ENCODE measurements at places on chromosomes 6 and 20.

DNA sequence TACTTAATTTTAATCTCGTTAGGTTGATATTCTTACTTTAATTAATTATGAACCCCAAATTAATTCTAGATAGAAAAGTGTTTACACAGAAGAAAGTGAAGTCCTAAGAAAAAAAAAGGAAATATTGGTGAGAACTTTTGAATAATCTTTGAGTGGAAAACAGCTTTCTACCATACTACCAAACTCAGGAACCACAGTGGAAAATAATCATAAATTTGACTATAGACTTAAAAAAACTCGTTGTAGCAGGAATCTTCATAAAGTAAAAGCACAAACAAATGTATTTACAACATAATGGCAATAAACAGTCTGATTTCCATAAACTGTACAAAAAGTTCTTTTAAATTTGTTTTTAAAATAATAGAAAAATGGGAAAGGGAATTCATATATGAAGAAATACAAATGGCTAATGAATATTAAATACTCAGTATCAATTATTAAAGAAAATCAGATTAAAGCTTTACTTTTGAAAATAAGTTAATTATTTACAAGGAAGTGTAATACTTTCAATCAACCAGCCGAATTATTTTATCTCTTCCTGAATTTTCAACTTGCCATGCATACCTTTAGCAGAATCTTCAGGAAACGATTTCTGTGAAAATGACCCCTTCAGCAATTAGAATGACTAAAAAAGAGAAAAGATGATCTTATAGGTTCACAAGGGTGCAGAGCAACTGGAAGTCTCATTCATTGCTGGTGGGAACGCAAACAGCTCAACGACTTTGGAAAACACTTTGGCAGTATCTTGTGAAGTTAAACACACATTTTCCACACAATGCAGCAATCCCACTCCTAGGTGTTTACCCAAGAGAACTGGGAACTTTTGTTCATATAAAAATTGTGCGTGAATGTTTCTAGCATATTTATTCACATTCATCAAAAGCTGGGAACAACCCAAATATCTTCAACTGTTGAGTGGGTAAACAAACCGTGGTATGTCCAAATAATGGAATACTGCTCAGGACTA lies 38.5 kb upstream of the BMP6 start:
- no peaks in the 10 kb centered on the region for H3K4me1 ChIP-seq
- DNase-seq, result no peak
- H3K27ac ChIP-seq, result no peak overlapping the region
- H3K4me3 ChIP-seq, result no peak overlapping the region
- H3K27me3 ChIP-seq, result peaks cover 19% of the 10 kb centered on the region

DNA sequence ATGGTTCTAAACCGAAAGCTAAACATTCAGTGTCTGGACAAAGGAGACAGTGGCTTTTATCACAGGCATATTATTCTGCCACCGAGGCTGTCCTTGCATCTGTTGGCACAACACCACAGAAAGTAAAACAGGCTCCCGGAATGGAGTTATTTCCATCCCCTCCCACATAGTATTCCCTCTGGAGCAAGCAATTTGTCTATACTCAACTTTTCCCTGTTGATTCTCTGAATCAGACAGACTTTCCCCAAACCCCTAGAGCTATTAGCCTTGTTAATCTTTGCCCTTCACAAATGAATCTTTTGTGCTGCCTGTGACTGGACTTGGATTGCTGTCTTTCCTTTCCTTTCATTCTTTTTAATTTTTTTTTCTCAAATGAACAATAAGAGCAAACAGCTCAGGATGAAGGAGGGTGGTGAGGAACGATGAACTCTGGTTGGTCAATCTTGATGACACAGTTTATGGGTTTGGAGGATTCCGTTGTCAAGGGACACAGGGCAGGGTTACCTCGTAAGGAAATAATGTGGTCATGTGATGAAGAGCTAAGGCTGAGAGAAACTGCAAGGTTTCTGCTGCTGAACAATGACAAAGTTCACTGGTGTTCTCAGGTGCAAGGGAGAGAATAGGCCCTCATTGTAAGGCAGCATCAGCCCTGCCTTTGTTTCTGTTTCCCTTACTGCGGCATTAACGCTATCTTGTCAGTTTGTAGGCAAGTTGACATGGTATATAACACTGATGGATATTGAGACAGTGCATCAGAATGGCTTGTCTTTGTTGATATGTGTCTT lies 275.0 kb upstream of the BMP2 start:
- no peaks in the 10 kb centered on the region for H3K4me1 ChIP-seq
- no peak overlapping the region for H3K4me3 ChIP-seq
- no peak overlapping the region for H3K27ac ChIP-seq
- H3K27me3 ChIP-seq, result no peaks in the 10 kb centered on the region
- no peak for DNase-seq

GRCh38 chr20:47196091-47197081 lies 160.1 kb downstream of the ZMYND8 start:
- H3K36me3 ChIP-seq, result no peaks in the 10 kb centered on the region
- no peak overlapping the region for H3K27ac ChIP-seq
- peak; percentile 84 for DNase-seq
- H3K27me3 ChIP-seq, result peaks cover 5% of the 10 kb centered on the region
- no peak overlapping the region for H3K4me3 ChIP-seq

DNA sequence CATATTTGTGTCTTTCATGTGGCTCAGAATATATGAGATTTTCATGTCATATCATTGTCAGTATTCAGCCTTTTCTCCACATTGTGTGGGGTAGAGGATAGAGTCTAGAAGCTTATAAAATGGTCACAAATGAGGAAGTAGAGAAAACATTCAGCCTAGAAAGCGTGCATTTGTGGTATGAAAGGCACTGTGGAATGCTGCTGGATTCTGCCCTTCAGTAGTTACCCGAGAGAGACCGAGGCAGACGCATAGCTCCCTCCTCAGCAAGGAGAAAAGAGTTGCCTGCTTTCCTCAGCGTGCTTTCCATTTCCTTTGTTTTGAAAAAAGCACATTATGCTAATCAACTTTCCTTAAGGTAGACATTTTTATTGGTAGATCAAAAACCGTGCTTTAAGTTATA lies 28.7 kb downstream of the MYB start:
- peak overlapping the region; percentile 28 for H3K4me3 ChIP-seq
- no peaks in the 10 kb centered on the region for H3K27me3 ChIP-seq

DNA sequence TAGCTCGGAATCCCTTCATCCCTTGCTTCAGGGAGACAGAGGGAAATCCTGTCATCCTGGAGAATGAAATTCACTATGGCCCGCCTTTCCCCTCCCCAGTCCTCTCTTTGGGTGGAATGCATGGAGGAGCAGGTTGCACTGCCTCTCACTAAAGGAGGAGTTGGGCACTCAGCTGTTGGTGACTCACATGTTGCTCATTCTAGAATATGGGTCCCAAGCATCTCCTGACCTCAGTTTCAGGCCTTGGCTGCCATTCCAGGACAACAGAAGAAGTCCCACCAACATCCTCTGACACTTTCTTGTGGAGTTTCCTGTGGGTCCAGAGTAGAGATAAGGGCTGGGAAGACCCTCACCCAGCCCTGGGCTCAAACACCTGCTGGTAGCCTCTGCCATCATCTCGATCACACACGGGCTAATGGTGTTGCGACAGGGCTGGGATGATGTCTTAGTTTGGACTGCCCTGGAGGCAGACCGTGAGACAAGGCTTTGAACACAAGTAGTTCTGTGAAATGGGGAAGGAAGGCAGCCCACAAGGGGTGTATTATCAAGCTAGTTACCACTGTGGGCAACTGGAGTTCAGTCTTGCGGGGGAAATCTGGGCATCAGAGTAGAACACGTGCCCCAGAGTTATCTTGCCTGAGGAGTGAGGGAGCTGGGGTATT lies 52.4 kb upstream of the RNF24 start:
- no peak overlapping the region for H3K4me3 ChIP-seq
- H3K36me3 ChIP-seq, result no peaks in the 10 kb centered on the region
- H3K27ac ChIP-seq, result no peak overlapping the region
- peaks cover 3% of the 10 kb centered on the region for H3K27me3 ChIP-seq
- H3K4me1 ChIP-seq, result peaks cover 21% of the 10 kb centered on the region
- DNase-seq, result no peak

DNA sequence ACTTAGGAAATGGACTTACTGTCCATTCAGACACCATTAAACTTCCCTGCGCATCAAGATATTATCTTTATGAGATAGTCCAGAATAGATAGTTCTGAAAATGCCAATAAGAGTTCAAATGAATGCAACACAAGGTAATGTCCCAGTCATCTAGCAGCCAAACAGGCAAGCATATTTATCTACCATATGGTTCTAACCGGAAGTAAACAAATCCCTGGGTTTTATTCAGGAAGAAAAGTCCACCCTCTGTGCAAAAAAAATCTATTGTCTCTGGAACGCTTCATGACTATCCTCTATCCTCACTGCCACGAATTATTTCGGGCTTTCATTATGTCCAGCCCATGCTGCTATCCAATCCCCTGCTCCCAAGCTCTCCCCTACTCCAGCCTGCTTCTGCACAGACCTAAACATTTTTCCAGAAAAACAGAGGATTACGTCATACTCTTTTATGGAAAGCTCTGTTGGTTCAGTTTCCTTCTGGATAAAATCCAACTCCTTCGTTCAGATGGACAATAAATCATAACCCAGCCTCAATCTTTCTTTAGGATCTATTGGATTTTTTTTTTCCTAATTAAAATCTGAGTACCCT lies 11.4 kb downstream of the PPIL6 start:
- DNase-seq, result no peak
- H3K27ac ChIP-seq, result no peak overlapping the region
- peaks cover 9% of the 10 kb centered on the region for H3K27me3 ChIP-seq
- H3K36me3 ChIP-seq, result no peaks in the 10 kb centered on the region
- H3K4me3 ChIP-seq, result no peak overlapping the region
- H3K4me1 ChIP-seq, result no peaks in the 10 kb centered on the region

DNA sequence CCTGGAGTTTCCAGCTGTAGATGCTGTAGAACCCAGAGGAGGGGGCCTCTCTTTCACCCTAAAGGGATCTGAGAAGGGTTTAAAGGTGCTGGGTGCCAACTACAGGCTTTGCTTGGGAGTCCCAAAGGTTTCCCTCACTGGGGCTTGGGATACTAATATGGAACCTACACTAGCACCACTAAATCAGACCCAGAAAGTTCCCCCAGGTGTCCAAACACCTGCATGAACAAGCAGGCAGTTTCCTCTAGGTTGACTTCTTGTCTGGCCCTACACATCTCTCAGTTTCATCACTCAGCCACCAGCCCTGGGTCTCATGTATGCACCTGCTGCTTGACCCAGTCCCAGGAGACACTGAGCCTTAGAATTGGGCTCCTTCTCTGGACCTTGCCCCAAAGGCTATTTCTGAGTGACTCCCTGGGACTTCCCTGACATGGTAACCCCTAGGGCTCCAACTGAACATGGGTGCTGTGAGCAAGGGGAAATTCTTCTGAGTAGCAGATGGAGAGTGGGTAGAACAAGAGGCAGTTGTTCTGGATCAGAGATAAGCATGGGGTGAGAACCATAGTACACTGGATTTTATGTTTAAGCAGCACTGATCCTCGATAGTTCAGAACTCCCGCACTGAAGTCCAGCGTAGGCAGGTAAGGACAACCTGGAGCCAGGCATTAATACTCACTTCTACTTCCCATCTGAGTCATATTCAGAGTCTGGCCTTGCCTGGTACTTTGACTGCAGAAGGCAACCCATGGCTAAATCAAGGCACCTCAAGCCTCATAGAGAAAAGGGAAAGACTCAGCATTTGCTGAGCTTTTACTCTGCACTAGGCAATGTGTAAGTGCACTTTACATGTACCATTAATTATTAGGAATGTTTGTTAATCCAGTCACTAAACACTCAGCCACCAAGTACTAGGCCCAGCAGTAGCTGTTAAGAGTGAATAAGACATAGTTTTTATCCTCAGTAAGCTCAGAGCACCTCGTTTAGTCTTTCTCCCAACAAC lies 16.8 kb downstream of the BCL2L1 start:
- H3K4me1 ChIP-seq, result peaks cover 66% of the 10 kb centered on the region
- no peak overlapping the region for H3K4me3 ChIP-seq
- peak overlapping the region; percentile 60 for H3K27ac ChIP-seq
- no peaks in the 10 kb centered on the region for H3K27me3 ChIP-seq
- H3K36me3 ChIP-seq, result peaks cover 69% of the 10 kb centered on the region

DNA sequence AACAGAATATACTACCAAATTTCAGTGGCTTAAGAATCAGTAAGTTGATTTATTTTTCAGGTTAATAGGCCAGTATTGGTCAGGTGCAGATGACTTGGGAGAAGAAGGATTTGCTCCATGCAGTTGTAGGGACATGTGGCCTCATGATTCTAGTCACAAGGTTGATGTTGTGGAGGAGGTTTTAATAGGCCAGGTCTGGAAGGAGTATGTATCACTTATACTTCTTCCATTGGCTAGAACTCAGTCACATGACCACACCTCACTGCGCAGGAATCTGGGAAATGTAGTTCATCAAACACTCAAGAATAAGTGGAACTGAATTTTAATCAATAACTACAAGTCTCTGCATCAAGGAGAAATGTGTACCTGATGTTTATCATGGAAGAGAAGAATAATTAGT lies 281.5 kb upstream of the QKI start:
- H3K36me3 ChIP-seq, result no peaks in the 10 kb centered on the region
- no peak overlapping the region for H3K27ac ChIP-seq
- no peak for DNase-seq
- H3K4me3 ChIP-seq, result no peak overlapping the region
- H3K27me3 ChIP-seq, result no peaks in the 10 kb centered on the region
- no peaks in the 10 kb centered on the region for H3K4me1 ChIP-seq

- H3K27ac ChIP-seq, result no peak overlapping the region
- no peaks in the 10 kb centered on the region for H3K27me3 ChIP-seq
- H3K4me1 ChIP-seq, result no peaks in the 10 kb centered on the region
- no peaks in the 10 kb centered on the region for H3K36me3 ChIP-seq
- H3K4me3 ChIP-seq, result no peak overlapping the region
Measured at GRCh38 chr6:133093956-133094355, 147.2 kb upstream of the EYA4 start.

GRCh38 chr20:62799873-62800272 lies 3.6 kb downstream of the MRGBP start:
- H3K4me1 ChIP-seq, result peaks cover 28% of the 10 kb centered on the region
- H3K27ac ChIP-seq, result no peak overlapping the region
- no peaks in the 10 kb centered on the region for H3K27me3 ChIP-seq

Data from activated CD4-positive, alpha-beta memory T cell treated with anti-CD3 and anti-CD28 coated beads, Interleukin-2, amount 10 ng/mL, durations not matched to agents 7 days and 5 days (primary cell).